ENCODE measurements at places on chromosomes 3 and 15.
A peak's percentile ranks its signal among the peaks of the same experiment; 100 is the strongest.

DNA sequence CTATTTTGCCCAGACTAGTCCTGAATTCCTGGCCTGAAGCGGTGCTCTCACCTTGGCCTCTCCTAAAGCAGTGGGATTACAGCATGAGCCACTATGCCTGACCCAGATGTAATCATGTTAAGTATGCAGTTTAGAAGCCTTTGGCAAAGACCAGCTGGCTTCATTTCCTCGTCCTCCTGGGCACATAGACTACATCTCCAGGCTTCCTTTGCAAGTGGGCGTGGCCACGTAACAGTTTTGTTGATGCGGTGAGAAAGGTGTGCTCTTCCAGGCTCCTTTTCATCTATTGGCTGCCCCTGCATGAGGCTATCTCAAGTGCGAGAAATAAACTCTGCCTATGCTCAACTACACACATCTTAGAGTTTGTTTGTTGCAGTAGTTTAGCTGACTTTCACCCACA lies 13.0 kb downstream of the SV2B start:
- DNase-seq: no peak

- no peak for DNase-seq
Observed at GRCh38 chr15:98043160-98044014, 82.9 kb downstream of the ARRDC4 start.

DNA sequence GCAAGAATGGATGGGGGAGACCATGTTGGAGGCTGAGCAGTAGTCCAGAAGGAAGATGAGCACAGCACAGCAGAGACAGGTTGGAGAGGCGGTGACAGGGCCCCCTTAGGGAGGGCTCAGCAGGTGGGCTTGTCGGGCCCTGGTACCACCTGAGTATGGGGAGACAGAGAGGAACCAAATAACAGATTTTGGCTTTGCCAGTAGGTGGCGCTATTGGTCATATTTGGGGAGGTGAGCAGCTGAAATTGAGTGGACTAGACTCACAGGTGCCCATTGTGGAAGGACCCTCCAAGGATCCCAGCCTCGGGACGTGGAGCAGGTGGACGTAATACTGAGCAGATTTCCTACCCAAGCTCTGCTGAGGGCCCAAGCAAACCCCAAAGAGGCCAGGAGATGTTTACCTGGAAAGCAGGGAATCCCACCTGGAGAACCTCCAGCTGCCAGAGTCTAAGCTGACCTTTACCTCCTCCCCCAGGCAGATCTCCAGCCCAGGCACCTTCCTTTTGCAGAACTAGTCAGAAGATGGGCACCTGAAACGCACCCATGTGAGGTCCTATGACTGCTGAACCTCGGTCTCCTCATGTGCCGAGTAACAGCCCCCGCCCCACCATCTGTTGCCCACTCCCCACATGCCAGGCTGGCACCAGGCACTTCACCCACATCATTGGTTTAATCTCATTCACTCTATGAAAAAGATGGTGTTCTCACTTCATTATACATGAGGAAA lies 24.6 kb upstream of the CORO2B start:
- DNase-seq: peak; percentile 35

- DNase-seq: no peak
Observed at GRCh38 chr3:72411126-72411525, 437.1 kb downstream of the SHQ1 start.

GRCh38 chr3:46642971-46643370 lies 30.6 kb downstream of the FAM240A start:
- DNase-seq: no peak

DNA sequence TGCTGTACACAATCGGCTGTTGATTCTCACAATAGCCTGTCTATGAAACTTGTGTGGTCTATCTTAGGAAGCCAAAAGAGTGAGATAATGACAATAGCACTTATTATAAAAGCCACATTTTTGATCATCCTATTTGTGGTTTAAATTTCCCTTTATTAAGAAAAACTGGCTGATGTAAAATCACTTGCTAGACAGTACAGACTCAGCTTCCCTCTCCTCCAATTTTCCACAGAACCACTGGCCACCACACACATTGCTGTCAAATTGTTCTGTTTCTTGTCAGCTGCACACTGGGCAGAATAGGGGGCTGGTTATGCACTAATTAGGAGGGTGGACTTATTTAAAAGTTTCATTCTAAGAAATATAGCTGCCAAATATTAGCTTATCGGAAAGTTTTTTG lies 425.9 kb downstream of the EPHA3 start:
- no peak for DNase-seq

GRCh38 chr3:12759097-12759679 lies at the start of gene TMEM40:
TSS of gene TMEM40 (minus strand) at chr3:12759259. CDS start at chr3:12749832, 9,427 bp downstream.
- DNase-seq: no peak

GRCh38 chr15:79132770-79133169 lies 42.2 kb upstream of the RASGRF1 start:
- no peak for DNase-seq

GRCh38 chr15:40988156-40988555 lies 34.9 kb downstream of the CHAC1 start:
- DNase-seq: no peak

GRCh38 chr3:154040283-154040682 lies 80.9 kb upstream of the ARHGEF26 start:
- no peak for DNase-seq

DNA sequence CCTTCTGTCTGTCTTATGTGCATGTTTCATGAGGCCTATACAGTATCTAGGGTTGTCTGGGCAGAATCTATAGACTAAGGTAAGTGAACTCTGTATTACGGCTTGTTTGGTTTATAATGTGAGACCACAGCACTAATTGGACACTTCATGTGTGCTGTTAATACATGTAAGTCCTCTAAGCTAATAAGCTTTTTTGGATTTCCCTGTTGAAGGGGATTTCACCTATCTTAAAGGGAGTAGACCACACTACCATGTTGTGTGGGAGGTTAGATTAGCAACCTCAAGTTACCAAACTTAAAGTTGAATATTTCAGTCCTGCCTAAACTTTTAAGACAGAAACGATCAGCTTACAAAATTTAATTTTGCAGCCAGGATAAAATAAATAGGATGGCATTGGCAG lies 189.8 kb upstream of the GOLIM4 start:
- DNase-seq: no peak

GRCh38 chr15:49900903-49901235 lies 218.2 kb downstream of the ATP8B4 start:
- DNase-seq: no peak

- no peak for DNase-seq
Observed at GRCh38 chr15:42354824-42355223, 4.5 kb upstream of the CAPN3 start.

All from NCI-H446 treated with DMSO at 0.1 percent for 48 hours (cell line).